NCI-H1694 treated with DMSO at 0.1 percent for 48 hours (cell line): ENCODE measurements at places on chromosomes 2 and 18.

DNA sequence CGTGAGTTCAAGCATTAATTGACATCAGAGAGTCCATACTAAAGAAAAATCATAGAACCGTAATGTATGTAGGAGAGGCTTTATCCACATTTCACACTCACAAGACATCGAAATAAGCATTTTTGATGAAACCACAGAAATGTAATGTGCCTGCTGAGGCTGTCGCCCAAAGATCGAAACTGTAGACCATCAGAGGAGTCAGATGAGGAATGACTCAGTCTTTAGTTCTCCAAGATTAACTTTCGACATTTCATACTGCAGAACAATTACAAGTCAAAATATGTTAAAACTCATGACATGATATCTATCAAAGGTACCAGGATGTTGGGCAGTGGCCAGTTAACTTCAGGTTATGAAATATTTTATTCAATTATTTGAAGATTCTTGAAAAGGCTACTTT, 79.6 kb downstream of the RAB31 start:
- DNase-seq = no peak

GRCh38 chr2:239369631-239370161, 31.1 kb downstream of the HDAC4 start:
- no peak for DNase-seq

DNA sequence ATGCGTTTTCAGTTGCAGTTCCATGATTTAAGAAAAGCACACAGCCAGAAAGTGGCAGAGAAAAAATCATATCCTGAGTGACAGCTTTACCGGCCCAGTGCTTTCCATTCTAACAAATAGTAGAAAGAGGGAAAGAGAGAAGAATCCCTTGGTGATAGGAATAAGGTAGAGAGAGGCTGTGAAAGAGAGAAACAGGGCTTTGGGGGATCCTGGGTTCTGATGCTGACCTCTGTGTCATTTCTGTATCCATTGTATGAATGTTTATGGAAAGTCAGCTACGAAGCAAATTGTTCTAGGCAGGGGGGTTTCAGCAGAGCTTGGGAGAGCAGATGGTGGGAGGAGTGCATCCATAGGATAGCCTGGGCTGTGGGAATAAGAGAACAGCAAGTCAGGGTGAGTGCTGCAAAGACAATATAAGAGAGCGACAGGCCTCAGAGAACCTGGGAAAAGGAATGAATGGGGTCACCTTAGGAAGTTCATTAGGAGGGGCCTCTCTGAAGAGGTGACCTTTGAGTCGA, 203.4 kb upstream of the TNP1 start:
- peak; percentile 64 for DNase-seq

DNA sequence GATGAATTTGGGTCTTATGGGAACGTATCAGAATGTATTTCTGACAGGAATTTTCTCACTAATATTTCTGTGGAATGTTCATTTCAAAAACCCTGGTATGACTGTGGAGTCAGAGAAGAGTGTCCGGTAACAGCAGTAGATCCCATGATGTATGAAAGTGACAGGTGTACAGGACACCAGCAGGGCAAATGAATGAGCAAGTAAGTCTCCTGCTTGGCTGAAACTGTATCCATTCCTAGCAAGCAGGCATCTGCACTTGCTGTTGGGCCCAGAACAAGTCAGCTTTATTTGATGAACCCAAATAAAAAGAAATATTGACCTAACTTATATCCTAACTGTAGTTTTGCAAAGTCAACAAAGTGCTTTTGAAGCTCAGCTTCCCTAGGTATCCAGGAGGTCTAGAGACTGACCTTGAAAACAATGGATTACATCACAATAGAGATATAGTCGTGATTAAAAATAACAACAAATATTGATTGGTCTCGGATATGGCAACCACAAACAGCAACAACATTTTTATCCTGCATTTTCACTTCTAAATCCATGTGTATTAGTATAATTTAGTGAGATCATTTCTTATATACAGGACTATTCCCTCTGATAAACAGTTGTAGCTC, 37.6 kb downstream of the NXPH2 start:
- peak; percentile 43 for DNase-seq
